ENCODE measurements at places on chromosomes 13 and 19.
A peak's percentile ranks its signal among the peaks of the same experiment; 100 is the strongest.

DNA sequence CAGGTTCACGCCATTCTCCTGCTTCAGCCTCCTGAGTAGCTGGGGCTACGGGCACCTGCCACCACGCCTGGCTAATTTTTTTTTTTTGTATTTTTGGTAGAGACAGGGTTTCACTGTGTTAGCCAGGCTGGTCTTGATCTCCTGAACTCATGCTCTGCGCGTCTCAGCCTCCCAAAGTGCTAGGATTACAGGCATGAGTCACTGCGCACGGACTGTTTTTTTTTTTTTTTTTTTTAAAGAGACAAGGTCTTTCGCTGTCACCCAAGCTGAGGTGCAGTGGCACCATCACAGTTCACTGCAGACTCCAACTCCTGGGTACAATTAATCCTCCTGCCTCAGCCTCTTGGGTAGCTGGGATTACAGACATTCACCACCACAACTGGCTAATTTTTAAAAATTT lies 8.2 kb upstream of the ADAMTS10 start:
- no peak for DNase-seq

GRCh38 chr19:33047422-33047821 lies 17.3 kb downstream of the RHPN2 start:
- no peak for DNase-seq

DNA sequence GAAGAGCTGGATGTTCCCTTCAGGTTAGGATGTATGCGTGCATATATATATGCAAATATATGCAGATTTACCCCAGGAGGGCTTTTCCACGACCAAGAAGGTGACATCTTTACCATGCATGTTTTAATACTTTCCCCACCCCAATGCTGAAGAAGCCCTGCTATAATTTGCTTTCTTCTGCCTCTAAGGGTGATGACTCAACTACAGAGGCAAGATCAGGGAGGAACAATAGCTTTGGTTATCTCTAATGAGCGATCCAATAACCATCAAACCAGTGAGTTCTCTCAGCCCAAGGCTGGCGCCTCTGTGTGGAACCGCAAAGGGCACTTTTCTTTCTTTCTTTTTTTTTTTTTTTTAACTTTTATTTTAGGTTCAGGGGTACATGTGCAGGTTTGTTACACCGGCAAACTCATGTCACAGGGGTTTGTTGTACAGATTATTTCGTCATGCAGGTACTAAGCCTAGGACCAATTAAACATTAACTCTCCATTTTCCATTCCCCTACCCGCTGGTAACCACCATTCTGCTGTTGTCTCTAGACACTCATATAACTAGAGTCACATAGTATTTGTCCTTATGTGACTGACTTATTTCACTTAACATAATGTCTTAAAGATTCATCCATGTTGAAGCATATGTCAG lies 25.7 kb upstream of the UBE2L5 start:
- DNase-seq, result no peak

- no peak for DNase-seq
Observed at GRCh38 chr19:43721469-43722048, 5.7 kb downstream of the IRGC start.

DNA sequence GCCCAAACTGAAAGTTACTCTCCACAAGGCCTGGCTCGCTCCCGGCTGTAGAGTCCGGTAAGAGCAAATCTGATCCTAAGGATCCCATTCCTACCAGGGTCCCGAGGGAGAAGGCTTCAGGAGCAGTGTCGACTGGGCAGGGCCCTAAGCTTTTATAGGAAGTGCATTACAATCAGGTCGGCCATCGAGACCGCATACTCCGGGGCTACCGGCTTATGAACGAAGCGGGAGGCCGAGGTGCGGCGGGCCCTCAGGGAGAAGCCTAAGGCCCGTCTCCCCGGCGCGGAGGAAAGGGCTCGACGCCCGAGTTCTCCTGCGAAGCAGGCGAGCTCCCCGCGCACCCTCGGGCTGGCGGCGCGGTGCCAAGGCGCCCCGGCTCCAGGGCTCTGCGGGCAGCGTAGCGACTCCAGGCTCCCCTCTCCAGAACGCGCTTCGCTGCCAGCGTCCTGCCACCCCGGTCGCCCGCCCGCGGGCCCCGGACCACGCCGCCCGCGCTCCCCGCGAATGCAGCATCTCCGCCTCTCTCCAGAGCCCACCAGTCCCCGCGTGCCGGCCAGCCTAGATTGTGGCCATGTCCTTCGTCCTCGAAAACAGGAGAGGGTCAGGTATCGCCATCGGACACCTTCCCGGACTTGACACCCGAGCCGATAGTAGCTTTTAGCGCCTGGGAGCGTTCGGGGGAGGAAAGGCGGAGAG lies 1.4 kb downstream of the EFNB2 start:
- DNase-seq, result peak; percentile 19

DNA sequence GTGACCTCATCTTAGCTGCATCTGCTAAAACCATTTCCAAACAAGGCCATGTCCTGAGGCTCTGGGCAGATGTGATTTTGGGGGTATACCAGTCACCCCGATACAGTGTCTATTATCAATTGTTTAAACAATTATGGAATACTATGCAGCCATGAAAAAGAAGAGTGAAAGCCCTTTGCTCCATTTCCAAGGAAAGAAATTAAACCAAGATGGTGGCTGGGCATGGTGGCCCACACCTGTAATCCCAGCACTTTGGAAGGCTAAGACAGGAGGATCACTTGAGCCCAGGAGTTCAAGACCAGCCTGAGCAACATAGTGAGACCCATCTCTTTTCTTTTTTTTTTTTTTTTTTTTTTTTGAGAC lies 763 bp downstream of the TEKTIP1 start:
- DNase-seq, result no peak

- no peak for DNase-seq
Observed at GRCh38 chr13:32642858-32643257, 56.6 kb downstream of the PDS5B start.

DNA sequence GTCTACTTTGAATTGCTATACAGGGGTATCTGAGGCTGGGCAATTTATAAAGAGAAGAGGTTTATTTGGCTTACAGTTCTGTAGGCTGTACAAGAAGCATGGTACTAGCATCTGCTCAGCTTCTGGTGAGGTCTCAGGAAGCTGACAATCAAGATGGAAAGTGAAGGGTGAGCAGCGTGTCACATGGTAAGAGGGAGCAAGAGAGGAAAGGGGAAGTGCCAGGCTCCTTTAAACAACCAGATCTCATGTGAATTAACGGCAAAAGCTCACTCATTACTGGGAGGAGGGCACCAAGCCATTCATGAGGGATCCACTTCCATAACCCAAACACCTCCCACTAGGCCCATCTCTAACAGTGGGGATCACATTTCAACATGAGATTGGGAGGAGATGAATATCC lies 222.4 kb downstream of the TDRD3 start:
- DNase-seq, result no peak

GRCh38 chr19:47122359-47123335 lies 8.0 kb upstream of the SAE1 start:
- no peak for DNase-seq

DNA sequence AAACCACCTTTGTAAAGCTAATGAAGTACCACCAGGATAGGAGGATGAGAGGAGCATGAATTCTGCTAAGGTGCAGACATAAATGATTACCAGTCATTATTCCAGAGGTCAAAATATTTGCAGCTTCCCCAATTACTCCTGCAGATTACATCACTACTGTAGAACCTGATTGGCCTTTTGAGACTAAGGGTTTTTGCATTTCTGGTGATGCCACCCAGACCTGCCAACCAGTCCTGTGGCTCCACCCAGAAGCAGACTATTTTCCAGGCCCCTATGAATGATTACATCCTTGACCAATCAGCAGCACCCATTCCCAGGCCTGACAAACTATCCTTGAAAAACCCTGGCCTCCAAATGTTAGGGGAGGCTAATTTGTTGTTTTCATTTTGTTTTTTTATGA lies 11.2 kb upstream of the KCNC3 start:
- no peak for DNase-seq

- no peak for DNase-seq
Observed at GRCh38 chr13:113945857-113946408, 27.9 kb downstream of the C13orf46 start.

- DNase-seq, result no peak
Observed at GRCh38 chr13:76048131-76048530, 412.0 kb downstream of the LMO7 start.

- DNase-seq, result no peak
Observed at GRCh38 chr13:50410921-50411746, 395.9 kb downstream of the KCNRG start.

DNA sequence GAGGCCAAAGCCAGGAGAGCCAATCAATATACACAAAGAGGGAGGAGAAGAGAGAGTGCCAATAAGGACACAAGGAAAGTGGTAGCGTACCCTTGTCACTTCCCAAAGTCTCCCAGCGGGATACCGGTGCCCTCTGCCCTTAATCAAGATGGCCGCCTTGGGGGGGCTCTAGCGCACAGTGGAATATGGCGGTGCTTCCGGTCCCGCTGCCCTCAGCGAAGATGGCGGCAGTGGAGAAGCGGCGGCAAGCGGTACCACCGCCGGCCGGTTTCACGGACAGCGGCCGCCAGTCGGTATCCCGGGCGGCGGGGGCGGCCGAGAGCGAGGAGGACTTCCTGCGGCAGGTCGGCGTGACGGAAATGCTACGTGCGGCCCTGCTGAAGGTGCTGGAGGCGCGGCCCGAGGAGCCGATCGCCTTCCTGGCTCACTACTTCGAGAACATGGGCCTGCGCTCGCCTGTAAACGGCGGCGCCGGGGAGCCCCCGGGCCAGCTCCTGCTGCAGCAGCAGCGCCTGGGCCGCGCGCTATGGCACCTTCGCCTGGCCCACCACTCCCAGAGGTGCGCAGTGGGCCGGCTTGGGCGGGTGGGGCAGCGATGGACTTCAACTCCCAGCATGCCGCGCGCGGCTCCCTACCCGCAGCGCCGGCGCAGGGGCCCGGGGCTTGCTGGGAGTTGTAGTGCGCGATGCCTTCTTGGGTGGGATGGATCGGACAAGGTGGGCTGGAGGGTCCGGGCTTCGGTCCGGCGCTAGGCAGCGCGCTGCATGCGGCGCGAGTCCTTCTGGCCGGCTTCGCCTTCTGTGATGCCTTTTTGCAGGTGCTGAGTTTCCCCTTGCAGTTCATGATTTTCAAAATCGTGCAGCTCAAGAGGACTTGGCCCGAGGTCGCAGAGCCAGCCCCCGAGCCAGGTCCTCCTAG lies at the start of gene TPGS1:
Gene TPGS1, plus strand, starts transcription at position 212 of the 918 bp plus-strand sequence. Its CDS starts 10 bp downstream, at position 222.
- peak; percentile 82 for DNase-seq

Data from stimulated activated CD4-positive, alpha-beta T cell treated with anti-CD3 and anti-CD28 coated beads, Interleukin-4, amount 100 ng/mL, for 1 hour (primary cell).